Heart left ventricle (tissue), 16 donors: ENCODE measurements at places on chromosomes 12 and 14. TPM values are rescaled to one million over a fixed set of nuclear protein-coding genes. Genes with fewer than 3 reads are reported as not detected.
A peak's percentile ranks its signal among the peaks of the same experiment; 100 is the strongest.

Gene LRRIQ1
- 0.72 TPM for total RNA-seq

- no peak overlapping the region for H3K4me3 ChIP-seq
- H3K4me1 ChIP-seq: no peaks in the 10 kb centered on the region
- H3K36me3 ChIP-seq: no peaks in the 10 kb centered on the region
- H3K27me3 ChIP-seq: no peaks in the 10 kb centered on the region
These were observed 12.2 kb upstream of the PCED1B start for GRCh38 chr12:47067176-47067575.

DNA sequence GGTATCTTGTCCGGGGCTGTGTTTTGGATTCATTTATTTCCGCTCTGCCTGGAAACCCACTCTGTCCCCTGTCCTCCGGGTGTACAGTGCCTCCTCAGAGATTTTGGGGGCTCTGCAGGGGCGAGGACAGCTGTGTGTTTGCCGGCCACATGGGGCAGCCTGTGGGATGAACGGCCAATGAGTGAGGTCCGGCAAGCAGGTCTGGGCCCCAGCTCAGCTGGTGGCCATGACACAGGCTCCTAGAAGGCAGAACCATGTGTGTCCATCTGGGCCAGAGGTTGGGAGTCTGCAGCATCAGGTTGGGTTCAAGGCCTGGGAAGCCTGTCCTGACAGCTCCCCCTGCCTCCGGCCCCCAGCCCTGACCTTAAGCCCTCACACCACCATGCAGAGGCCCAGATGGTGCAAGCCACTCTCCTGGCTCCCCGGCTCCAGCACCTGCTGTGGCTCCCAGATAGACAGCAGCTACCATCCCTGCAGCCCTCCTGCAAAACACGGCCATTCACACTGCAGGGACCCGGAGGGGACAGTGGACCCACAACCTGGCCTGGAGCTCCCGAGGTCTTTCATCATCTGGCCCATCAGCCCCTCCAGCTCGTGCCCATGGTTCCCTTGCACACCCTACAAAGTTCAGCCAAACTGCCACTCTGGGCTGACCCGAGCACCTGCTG lies 220.1 kb upstream of the C14orf180 start:
- H3K36me3 ChIP-seq: no peaks in the 10 kb centered on the region
- H3K4me1 ChIP-seq: no peaks in the 10 kb centered on the region
- no peak overlapping the region for H3K4me3 ChIP-seq
- DNase-seq: no peak
- H3K27me3 ChIP-seq: no peaks in the 10 kb centered on the region
- no peak overlapping the region for H3K27ac ChIP-seq

Gene TOMM20L
- total RNA-seq: not detected

Gene EEF1AKMT3
- 3.4 TPM for total RNA-seq

DNA sequence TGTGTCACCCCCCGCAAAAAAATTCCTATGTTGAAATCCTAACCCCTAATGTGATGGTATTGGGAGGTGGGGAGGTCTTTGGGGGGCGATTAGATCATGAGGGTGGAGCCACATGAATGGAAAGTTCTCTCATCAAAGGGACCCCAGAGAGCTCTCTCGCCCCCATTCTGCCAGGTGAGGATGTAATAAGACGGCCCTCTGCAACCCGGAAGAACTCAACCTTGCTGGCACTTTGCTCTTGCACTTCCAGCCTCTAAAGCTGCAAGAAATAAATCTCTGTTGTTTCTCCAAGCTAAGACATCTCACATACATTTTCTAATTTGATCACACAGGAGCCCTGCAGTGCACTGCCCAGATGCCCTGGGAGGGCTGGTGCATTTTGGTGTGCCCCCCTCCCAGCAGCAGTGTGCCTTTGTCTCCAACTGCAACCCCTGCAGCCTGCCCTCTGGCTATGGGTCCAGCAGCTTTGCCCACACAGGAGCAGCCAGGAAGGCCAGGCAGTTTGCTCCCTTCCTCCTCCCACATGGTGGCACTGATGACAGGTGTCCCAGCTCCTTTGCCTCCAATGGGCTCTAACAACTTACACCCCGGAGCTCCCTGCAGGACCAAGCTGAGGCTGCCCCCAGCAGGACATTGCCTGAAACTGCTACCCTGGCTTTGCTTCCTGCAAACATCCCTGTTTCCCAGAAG lies 59.3 kb downstream of the C14orf132 start:
- no peak for DNase-seq
- no peak overlapping the region for H3K4me3 ChIP-seq
- H3K27ac ChIP-seq: no peak overlapping the region
- H3K27me3 ChIP-seq: no peaks in the 10 kb centered on the region
- no peaks in the 10 kb centered on the region for H3K4me1 ChIP-seq
- H3K36me3 ChIP-seq: no peaks in the 10 kb centered on the region

DNA sequence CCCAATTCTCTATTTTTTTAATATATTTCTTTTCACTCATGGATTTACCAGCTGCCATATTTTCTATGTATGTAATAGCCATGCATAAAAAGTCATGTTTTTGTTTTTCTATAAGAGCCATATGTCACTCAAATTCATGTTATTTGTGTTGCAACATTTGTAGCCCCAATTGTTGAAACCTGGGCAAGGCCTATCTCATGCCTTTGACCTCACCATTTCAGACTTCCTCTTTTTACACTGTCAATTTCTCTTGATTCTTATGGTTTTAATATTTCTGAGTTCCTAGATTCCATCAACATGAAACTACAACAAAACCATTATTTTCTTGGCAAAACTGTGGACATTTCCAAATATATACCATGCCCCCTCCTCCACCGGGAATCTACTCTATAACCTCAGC lies 647.5 kb downstream of the C12orf50 start:
- H3K36me3 ChIP-seq: no peaks in the 10 kb centered on the region
- no peak overlapping the region for H3K27ac ChIP-seq
- H3K27me3 ChIP-seq: no peaks in the 10 kb centered on the region

DNA sequence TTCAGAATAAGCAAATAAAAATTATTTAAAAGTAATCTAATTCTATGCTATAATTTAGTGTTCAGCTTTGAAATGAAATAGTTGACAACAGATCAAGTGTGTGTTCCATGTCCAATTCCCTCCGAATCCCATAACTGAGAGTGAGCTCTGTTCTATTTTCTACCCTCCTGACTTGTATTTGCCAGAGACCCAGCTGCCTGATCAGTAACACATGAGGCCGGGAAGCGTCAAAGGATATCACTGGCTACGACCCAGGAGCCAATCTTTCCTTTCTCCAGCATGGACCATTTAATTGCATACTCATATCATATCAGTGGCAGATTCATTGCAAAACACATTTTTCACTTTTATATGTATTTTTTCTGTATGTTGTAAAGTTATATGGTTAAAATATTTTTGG lies 108.8 kb upstream of the TSPAN8 start:
- no peaks in the 10 kb centered on the region for H3K4me1 ChIP-seq
- H3K36me3 ChIP-seq: no peaks in the 10 kb centered on the region
- no peaks in the 10 kb centered on the region for H3K27me3 ChIP-seq
- H3K27ac ChIP-seq: no peak overlapping the region
- H3K4me3 ChIP-seq: no peak overlapping the region
- DNase-seq: no peak

Gene GYS2
- total RNA-seq: not detected

Gene GPHB5
- total RNA-seq: not detected

Gene MYO1H
- total RNA-seq: not detected

- no peak for DNase-seq
- no peaks in the 10 kb centered on the region for H3K4me1 ChIP-seq
- no peak overlapping the region for H3K4me3 ChIP-seq
- H3K36me3 ChIP-seq: no peaks in the 10 kb centered on the region
- no peak overlapping the region for H3K27ac ChIP-seq
These were observed 445.8 kb downstream of the ATP23 start for GRCh38 chr12:58387199-58387598.

Gene GPRC5D
- not detected for total RNA-seq

Gene PNP
- total RNA-seq: 11.1 TPM

DNA sequence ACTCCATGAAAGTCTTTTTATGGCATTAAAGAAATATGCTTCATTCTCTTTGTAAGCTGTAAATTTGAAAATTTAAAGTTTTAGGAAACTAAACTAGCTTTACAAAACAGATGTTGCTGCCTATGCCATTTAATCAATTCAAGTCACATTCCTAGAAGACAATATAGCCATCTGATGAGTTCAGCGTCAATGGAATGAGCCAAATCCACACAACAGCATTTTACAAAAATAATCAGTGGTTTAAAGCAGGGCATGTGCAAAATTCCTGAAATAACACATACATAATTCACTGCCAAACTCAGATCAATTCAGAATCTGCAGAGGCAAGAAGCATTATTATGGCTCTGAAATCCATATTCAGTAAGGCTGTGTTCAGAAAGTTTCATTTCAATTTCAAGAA lies 75.6 kb downstream of the MED13L start:
- no peak for DNase-seq
- no peak overlapping the region for H3K4me3 ChIP-seq
- H3K4me1 ChIP-seq: peaks cover 35% of the 10 kb centered on the region
- peaks cover 5% of the 10 kb centered on the region for H3K36me3 ChIP-seq

Gene RIPK3
- total RNA-seq: 3.0 TPM

GRCh38 chr12:111444314-111444924 lies 38.7 kb downstream of the SH2B3 start:
- H3K4me1 ChIP-seq: peaks cover 55% of the 10 kb centered on the region
- DNase-seq: no peak
- no peak overlapping the region for H3K27ac ChIP-seq
- H3K36me3 ChIP-seq: peaks cover 56% of the 10 kb centered on the region
- H3K27me3 ChIP-seq: no peaks in the 10 kb centered on the region

Gene PACS2
- total RNA-seq: 60.0 TPM

DNA sequence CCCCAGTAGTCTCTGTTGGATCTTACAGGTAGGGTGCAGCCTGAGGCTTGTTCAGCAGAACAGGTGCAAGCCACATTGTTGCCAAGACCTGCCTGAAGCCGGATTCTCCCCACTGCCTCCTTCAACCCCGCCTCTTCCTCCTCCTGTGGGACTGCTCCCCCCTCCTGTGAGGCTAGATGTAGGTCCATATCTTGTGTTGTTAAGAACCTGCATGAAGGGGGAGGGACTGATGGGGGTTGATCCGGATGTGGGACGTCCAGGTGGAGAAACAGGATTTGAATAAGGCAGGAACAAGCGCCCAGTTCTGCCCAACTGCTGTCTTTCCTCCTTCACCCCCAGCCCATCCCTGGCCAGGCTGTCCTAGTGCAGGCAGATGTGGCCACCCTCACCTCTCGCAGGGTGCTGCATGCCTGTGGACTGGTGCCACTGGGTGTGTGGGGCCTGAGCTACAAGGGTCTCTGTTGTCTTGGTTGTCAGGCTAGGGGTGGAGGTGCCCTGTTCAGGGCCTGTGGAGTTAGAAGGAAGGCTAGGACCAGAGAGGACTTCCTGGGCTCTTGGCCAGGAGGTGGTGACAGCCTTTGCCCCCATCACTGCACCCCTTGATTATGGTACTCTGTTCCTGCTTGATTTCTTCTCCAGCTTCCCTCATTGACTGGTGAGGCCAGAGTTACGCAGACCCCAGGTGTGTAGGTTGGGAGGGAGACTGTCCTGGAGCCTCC lies 1.4 kb downstream of the NR4A1 start:
- peak overlapping the region; percentile 22 for H3K27ac ChIP-seq
- peaks cover 51% of the 10 kb centered on the region for H3K4me1 ChIP-seq
- peaks cover 27% of the 10 kb centered on the region for H3K36me3 ChIP-seq
- DNase-seq: no peak
- no peaks in the 10 kb centered on the region for H3K27me3 ChIP-seq
- peak overlapping the region; percentile 73 for H3K4me3 ChIP-seq

DNA sequence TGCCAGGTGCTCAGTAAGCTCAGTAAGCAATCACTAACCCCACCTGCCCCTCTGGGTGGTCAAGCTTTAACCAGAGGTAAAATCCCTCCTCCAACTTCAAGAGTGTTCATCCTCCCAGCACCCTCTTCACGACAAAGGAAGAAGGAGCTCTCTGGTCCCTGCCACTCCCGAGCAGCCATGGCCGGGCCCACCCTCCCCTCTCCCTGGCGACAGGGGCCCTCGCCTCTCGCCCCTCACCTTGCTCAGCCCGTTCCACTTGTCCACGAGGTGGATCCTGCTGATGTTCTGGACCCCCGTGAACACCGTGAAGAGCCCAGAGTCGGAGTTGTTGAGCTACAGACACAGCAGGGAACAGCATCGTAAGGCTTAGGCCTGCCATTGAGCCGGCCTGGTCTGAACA lies 52.0 kb downstream of the SCARB1 start:
- no peak overlapping the region for H3K27ac ChIP-seq
- DNase-seq: no peak
- no peaks in the 10 kb centered on the region for H3K4me1 ChIP-seq
- H3K4me3 ChIP-seq: no peak overlapping the region
- peaks cover 22% of the 10 kb centered on the region for H3K36me3 ChIP-seq

- no peak overlapping the region for H3K27ac ChIP-seq
- DNase-seq: peak; percentile 55
- no peaks in the 10 kb centered on the region for H3K36me3 ChIP-seq
- no peaks in the 10 kb centered on the region for H3K27me3 ChIP-seq
- H3K4me3 ChIP-seq: no peak overlapping the region
These were observed 48.5 kb upstream of the OVCH1 start for GRCh38 chr12:29546000-29546399.

Gene OR4K5
- not detected for total RNA-seq

Gene ALX1
- not detected for total RNA-seq

Gene DAO
- total RNA-seq: not detected

Gene ABHD12B
- 1.2 TPM for total RNA-seq

- no peaks in the 10 kb centered on the region for H3K36me3 ChIP-seq
- H3K27me3 ChIP-seq: no peaks in the 10 kb centered on the region
- no peak overlapping the region for H3K27ac ChIP-seq
- no peak overlapping the region for H3K4me3 ChIP-seq
- H3K4me1 ChIP-seq: peaks cover 69% of the 10 kb centered on the region
These were observed 10.1 kb downstream of the LTBP2 start for GRCh38 chr14:74601982-74602381.

DNA sequence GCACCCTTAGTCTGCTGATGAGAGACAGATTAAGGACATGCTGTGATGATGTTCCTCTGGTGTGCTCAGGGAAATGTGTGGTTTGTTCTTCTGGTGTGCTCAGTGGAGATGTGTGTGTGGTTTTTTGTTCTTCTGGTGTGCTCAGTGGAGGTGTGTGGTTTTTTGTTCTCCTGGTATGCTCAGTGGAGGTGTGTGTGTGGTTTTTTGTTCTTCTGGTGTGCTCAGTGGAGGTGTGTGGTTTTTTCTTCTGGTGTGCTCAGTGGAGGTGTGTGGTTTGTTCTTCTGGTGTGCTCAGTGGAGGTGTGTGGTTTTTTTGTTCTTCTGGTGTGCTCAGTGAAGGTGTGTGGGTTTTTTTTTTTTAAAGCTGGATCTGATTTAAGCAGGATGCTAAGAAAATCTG lies 15.4 kb downstream of the PIWIL1 start:
- no peak for DNase-seq
- H3K4me1 ChIP-seq: no peaks in the 10 kb centered on the region
- H3K27me3 ChIP-seq: no peaks in the 10 kb centered on the region
- no peaks in the 10 kb centered on the region for H3K36me3 ChIP-seq
- H3K4me3 ChIP-seq: no peak overlapping the region

- peak; percentile 22 for DNase-seq
- H3K4me1 ChIP-seq: no peaks in the 10 kb centered on the region
- no peak overlapping the region for H3K4me3 ChIP-seq
- no peak overlapping the region for H3K27ac ChIP-seq
These were observed 22.4 kb upstream of the PDE1B start for GRCh38 chr12:54526812-54527630.

Gene ZFHX2
- 0.71 TPM for total RNA-seq

GRCh38 chr14:55968741-55969140 lies 149.5 kb upstream of the PELI2 start:
- no peaks in the 10 kb centered on the region for H3K36me3 ChIP-seq
- no peak overlapping the region for H3K27ac ChIP-seq
- H3K27me3 ChIP-seq: no peaks in the 10 kb centered on the region
- no peak for DNase-seq
- H3K4me1 ChIP-seq: no peaks in the 10 kb centered on the region
